Posterior vena cava (tissue), 2 donors: ENCODE measurements at places on chromosomes 6 and 20.

DNA sequence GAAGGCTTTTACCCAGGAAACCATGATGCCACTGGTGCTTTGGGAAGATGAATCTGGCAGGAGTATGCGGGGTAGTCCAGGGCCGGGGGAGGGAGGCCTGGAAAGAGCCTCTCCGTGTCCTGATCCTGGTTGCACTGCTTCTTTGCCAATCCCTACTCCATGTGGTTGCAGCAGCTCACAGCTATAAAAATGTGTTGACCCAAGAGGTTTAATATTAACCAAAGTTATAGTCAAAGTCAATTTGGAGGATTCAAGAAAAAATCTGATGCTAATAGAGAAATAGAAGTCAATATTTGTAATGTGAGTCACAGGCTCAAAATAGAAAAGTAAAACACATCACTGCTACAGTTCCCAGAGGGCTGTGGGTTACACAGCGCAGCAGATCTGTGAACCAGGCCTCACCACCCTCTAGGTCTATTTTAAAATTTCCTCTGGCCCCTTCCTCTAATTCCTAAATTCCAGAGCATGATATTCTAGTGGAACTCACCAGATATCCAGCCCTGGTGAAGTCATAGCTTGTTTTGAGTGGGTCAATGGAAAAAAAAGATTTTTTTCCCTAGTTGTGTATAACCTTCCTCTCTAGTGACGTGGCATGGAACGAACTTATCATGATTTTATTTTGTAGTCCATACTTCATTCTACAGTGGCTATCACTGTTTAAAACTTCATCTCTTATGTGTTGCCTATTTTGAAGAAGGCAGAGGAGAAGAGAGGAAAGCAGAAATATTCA, 63.2 kb upstream of the BMP2 start:
- DNase-seq, result no peak

DNA sequence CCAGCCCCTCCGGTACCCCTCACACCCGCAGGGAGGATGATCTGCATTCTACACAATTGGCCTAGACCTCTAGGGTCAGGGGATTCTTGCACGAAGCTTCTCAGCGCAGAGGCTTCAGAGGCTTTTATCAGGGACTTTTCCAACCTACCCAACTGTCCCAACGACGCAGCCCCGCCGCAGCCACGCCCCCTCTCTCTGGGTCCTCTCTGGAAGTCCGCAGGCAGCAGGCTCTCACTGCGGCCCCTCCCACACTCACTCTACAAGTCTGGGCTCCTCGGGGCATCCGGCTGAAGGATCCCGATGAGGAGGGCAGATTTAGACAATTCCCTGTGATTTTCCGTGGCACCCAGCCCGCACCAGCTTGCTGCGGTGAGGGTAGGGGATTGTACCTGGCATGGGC, 227.7 kb upstream of the RNF24 start:
- no peak for DNase-seq

GRCh38 chr6:1137849-1138248, 174.0 kb upstream of the FOXQ1 start:
- DNase-seq, result no peak

- DNase-seq, result no peak
These were observed 33.6 kb downstream of the FAM209B start for GRCh38 chr20:56566621-56567020.

- DNase-seq, result no peak
These were observed 84.7 kb downstream of the PHACTR3 start for GRCh38 chr20:59688999-59689398.

GRCh38 chr6:38510205-38510604, 129.5 kb downstream of the BTBD9 start:
- DNase-seq, result no peak

- DNase-seq, result no peak
These were observed 128.3 kb downstream of the DST start for GRCh38 chr6:56514395-56514794.

DNA sequence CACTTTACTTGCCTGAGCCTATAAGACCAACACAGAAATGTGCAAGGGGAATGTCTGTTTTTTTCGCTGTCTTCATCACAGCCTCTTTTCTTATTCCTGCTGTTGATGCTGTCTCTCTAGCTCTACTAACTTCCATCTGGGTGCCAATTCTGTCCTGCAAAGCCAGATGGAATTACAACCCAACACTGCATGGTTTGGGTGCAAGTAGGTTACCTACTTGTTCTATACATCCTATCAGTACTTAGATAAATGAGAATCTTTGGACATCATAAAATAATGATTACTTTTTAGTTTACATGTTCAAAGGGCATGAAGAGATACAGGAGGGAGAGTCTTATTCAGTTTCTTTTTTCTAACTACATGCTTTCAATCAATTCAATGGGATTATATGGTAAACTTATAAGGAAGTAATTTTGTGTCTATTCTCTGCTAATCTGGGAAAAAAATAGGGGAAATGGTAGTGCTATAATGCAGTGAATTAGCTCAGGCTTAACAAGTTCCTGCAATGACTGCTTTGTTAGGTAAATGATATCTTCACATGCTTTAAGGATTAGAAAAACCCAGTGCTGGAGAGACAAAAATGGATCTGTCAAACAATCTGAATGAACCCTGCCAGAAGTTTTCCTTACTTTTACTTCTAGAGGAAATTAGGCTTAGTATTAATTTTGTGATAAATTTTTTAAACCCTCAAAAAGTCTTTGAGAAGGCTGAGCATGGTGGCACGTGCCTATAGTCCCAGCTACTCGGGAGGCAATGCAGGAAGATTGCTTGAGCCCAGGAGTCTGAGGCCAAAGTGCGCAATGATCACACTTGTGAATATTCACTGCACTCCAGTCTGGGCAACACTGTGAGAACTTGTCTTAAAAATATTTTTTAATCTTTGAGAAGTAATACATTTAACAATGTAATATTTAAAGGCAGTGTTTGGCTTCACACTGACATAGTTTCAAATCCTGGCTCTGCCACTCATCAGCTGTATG, 86.5 kb upstream of the E2F3 start:
- no peak for DNase-seq

DNA sequence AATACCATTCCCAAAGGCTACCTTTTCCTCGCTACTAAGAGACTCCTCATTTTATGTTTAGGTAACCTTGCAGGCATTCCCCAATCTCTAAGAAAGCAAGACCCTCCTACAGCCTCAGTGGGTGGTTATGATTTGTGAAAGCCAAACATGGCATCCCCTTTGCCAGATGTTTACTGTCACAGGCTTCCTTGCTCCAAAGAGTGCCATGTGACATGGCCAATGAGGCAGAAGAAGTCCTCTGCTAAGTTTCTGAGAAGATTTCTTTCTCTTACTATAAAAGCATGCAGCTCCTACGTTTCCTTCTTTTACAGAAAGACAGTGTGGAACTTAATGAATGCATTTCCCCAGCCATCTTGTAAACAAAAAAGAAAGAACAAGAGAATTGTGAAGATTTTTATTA, 688.2 kb downstream of the TBC1D32 start:
- DNase-seq, result no peak

- DNase-seq, result no peak
These were observed 677.4 kb upstream of the CHD6 start for GRCh38 chr20:42295592-42295991.

GRCh38 chr6:125910527-125910926, 46.0 kb upstream of the HINT3 start:
- no peak for DNase-seq

DNA sequence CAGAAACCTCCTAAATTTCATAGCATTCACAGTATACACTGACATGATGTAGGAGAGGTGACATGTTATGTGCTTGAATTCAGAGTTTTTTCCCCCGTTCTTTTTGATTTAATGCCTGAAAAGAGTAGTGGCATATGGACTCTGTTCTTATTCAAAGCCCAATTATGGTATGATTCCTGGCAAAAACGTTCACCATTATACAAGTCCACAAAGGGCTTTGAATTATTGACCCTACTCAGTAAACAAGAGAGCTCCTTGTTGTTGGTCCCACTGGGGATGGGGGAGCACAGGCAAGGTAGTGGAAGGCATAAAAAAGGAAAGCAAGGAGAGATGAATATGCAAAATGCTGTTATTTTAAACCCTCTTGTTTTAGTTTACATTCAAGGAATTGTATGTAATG, 136.0 kb upstream of the AHI1 start:
- no peak for DNase-seq

DNA sequence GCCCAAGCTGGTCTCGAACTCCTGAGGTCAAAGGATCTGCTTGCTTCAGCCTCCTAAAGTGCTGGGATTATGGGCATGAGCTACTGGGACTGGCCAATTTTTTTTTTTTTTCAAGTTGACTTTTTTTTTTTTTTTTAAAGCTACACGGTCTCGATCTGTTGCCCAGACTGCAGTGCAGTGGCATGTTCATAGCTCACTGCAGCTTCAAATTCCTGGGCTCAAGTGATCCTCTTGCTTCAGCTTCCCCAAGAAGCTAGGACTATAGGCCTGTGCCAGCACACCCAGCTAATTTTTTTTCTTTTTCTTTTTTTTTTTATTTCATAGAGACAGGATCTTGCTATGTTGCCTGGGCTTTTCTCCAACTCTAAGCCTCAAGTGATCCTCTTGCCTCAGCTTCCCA, 59.5 kb downstream of the NCOA3 start:
- no peak for DNase-seq

- DNase-seq, result no peak
These were observed 21.6 kb upstream of the FOXP4 start for GRCh38 chr6:41524634-41525011.

DNA sequence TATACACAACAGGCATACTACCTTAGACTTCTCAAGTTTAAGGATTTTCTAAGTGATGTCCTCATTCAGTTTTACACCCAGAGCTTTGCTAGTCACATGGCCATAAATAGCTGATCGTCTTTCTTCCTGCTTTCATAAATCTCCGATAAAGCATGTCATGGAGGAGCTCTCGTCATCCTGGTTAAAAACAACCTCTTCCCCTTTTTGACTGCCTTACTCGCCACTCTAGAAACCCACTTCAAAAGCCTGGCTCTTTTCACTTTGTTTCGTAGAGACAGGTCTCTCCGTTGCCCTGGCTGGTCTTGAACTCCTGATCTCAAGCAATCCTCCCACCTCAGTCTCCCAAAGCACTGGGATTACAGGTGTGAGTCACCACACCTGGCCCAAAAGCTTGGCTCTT, 67.0 kb upstream of the SMIM29 start:
- no peak for DNase-seq

GRCh38 chr6:3906846-3907151, 57.6 kb downstream of the FAM50B start:
- no peak for DNase-seq

- no peak for DNase-seq
These were observed 22.8 kb downstream of the PANK2 start for GRCh38 chr20:3911956-3912355.

GRCh38 chr20:54065601-54066038, 4.8 kb downstream of the BCAS1 start:
- no peak for DNase-seq

DNA sequence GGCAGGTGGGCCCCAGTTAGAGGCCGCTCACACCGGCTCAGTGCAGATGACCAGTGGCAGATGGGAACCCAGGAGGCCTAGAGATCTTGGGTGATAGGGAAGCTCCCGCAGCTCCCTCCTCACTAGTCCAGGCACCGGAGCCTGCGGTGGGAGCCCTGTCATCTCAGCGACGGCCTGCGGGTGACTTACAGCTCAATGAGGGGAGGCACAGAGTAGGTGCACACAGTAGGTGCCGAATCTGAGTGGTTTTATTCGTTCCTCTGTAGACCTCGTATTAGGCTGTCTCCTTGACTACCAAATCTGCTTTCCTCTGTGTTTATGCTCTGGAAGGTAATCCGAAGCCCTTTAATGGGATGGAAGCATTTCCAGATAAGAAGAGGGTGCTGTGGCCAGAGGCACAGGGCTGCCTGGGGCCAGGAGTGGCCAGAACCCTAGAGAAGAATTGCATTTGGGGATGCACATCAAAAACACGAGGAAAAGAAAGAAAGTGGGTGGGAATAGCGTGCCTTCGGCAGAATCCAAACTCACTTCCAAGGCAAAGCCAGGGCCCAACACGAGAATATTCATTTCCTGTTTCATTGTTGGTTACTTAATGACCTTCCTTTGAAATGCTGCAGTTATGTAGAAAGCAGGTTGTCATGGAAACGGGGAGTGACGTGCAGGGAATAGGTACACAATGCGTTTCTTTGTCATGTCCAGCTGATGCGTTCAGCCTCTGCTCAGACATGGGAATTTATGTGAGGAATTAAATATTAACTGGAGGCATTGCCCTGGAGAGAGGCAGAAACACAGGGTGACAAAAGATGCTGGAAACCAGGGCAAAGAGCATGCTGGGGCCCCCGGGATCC, 24.7 kb downstream of the MYT1 start:
- DNase-seq, result no peak

- no peak for DNase-seq
These were observed 50.3 kb downstream of the DEK start for GRCh38 chr6:18214003-18214402.

GRCh38 chr6:4801491-4802110, 25.4 kb downstream of the CDYL start:
- no peak for DNase-seq

- no peak for DNase-seq
These were observed 219.2 kb upstream of the SGK1 start for GRCh38 chr6:134537146-134537555.

DNA sequence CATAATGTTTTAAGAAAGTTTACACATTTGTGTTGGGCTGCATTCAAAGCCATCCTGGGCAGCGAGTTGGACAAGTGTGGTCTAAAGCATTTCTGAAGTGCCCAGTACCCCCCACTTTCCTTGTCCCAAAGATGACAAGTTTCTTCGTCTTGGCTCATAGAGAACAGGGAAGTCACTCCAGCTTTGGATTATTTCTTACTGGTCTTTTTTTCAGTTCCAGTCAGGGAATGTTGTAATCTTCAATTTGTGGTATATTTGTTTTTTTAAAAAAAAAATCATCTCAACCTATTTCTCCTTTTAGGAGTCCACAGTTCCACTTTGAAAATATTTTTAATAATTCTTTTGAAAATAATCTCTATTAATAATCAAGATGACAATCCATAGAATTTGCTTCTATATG, 34.0 kb downstream of the SLX4IP start:
- no peak for DNase-seq

DNA sequence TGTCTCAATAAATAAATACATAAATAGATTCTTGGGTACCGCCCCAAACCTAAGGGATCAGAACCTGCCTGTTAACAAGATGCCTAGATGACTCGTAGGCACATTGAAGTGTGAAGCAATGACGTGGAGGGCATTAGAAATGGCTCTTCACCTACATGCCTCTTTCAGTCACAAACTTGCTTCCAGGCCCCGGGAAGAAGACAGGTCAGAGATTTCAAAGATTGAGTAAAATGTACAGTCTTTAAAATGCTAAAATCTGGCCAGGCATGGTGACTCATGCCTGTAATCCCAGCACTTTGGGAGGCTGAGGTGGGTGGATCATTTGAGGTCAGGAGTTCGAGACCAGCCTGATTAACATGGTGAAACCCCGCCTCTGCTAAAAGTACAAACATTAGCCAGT, 480.8 kb upstream of the JARID2 start:
- no peak for DNase-seq

DNA sequence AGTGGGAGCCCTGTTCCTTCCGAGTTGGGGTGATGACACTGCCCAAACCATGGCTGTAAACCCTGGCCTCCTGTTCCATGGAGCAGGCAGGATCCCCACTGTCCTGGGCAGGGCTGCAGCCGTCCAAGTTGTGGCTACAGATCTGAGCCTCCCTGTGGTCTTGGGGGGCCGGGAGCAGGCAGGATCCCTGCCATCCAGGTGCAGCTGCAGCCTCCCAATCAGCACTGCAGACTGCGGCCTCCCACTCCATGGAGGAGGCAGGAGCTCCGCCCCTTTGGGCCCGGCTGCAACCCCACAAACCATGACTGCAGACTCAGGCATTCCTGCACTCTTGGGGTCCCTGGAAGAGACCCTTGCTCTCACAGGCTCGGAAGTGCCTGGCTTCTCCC, 872.1 kb upstream of the GJE1 start:
- no peak for DNase-seq
